Vagina (tissue), 2 donors: ENCODE measurements at places on chromosomes 5 and 9. TPM values are rescaled to one million over a fixed set of nuclear protein-coding genes. Genes with fewer than 3 reads are reported as not detected.

DNA sequence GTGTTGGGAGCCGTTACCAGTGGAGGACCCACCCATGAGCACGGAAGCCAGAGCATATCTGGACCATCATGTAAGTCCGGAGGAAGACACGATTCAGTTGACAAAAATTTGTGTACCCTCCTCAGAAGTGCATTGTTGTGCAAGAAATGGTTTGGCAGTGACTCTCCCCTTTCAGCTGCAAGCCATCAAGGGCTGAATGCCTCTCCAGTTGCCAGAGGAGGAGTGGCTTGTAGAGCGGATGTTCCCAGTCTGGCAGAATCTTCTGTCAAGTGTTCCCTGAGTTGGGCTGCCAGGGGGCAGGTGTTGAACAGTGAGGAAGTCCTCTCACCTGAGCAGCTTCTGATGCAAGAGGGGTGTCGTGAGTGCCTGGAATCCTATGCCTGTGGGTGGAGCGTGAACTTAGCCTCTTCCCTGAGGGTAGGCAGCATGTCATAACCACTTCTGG, 27.6 kb upstream of the CDKN2AIPNL start:
- H3K4me1 ChIP-seq = peaks cover 37% of the 10 kb centered on the region
- peak; percentile 98 for DNase-seq
- no peaks in the 10 kb centered on the region for H3K27me3 ChIP-seq
- H3K27ac ChIP-seq = peak overlapping the region; percentile 51
- H3K36me3 ChIP-seq = no peaks in the 10 kb centered on the region

DNA sequence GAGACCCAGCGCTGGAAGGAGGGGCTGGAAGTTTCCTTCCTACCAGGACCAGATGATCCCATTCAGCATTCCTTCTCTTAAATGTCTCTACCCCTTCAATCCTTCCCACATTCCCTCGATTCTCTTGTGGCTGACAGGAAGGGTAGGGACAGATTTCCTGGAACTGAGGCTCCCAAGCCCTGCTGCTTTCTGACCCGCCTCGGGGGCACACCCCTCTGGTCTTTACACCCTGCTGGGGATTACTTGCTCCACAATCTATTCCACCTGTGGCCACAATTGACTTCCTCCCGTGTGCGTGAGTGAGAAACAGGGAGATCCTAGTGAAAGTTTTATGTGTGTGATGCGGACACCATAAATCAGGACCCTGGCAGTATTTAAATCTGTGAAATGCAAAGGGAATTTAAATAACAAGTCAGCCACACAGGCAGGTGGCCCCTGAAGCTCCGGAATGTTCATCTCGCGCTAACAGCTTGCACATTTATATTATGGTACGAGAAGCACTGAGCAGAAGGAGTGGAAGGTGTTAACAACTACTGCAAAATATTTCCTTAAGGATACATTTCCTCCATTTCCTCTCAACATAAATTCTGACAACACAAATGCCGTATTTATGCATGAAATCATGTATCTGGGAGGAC, 237.5 kb downstream of the SLIT3 start:
- H3K36me3 ChIP-seq = no peaks in the 10 kb centered on the region
- H3K4me1 ChIP-seq = no peaks in the 10 kb centered on the region
- H3K27ac ChIP-seq = no peak overlapping the region
- no peak overlapping the region for H3K4me3 ChIP-seq

- H3K36me3 ChIP-seq = no peaks in the 10 kb centered on the region
- DNase-seq = no peak
- H3K27me3 ChIP-seq = no peaks in the 10 kb centered on the region
- H3K4me3 ChIP-seq = no peak overlapping the region
- H3K4me1 ChIP-seq = no peaks in the 10 kb centered on the region
These were observed 15.0 kb downstream of the OR1N2 start for GRCh38 chr9:122567901-122568300.

- H3K27me3 ChIP-seq = no peaks in the 10 kb centered on the region
- H3K27ac ChIP-seq = no peak overlapping the region
- DNase-seq = no peak
- H3K4me1 ChIP-seq = no peaks in the 10 kb centered on the region
- no peaks in the 10 kb centered on the region for H3K36me3 ChIP-seq
These were observed 16.8 kb downstream of the KLF4 start for GRCh38 chr9:107472581-107473340.

- H3K27me3 ChIP-seq = no peaks in the 10 kb centered on the region
- H3K36me3 ChIP-seq = no peaks in the 10 kb centered on the region
- H3K4me3 ChIP-seq = no peak overlapping the region
- no peak overlapping the region for H3K27ac ChIP-seq
- no peaks in the 10 kb centered on the region for H3K4me1 ChIP-seq
These were observed 94.8 kb upstream of the RAPGEF1 start for GRCh38 chr9:131834721-131835120.

GRCh38 chr5:67268231-67269021, 71.8 kb upstream of the CD180 start:
- peaks cover 59% of the 10 kb centered on the region for H3K4me1 ChIP-seq
- no peak for DNase-seq
- H3K36me3 ChIP-seq = no peaks in the 10 kb centered on the region

GRCh38 chr5:4479426-4479825, 660.7 kb upstream of the ADAMTS16 start:
- no peak overlapping the region for H3K27ac ChIP-seq
- no peaks in the 10 kb centered on the region for H3K27me3 ChIP-seq
- no peaks in the 10 kb centered on the region for H3K36me3 ChIP-seq
- H3K4me3 ChIP-seq = no peak overlapping the region
- DNase-seq = no peak

DNA sequence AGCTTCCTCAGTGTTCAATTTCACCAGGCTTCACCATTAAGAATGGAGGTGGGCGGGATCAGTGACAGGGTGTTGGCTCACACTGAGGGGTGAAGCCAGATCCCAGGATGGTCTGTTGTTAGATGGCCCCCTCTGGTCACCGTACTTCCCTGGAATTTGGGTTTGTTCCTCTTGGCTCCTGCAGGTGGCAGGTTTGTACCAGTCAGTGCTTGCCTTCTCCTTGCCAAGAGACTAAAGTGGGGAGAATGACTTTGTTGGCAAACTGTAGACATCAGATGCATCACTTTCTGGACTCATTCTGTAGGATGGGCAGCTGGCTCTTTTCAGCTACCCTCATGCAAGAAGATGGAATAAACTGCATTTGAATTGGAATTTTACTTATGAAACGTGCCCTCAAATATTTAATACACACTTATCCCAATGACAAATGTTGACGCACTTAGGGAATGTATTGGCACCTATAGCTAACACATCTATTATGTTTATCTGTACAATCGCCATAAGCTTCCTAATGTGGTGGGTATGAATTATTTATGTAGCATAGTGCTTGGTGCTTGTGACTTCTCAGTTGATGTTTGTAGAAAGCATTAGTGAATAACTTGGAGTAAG, 31.4 kb upstream of the ANKRD55 start:
- H3K4me1 ChIP-seq = no peaks in the 10 kb centered on the region
- H3K36me3 ChIP-seq = no peaks in the 10 kb centered on the region
- no peak for DNase-seq
- H3K4me3 ChIP-seq = no peak overlapping the region

CCNG1 gene
- total RNA-seq = 53.0 TPM

TIMD4 gene
- total RNA-seq = not detected

ANKRD34B gene
- not detected for total RNA-seq

OTP gene
- not detected for total RNA-seq

DRD1 gene
- not detected for total RNA-seq

NDFIP1 gene
- 178 TPM for total RNA-seq

GABRP gene
- total RNA-seq = 20.6 TPM
